SJCRH30 (cell line): ENCODE measurements at places on chromosomes 11 and 22. TPM values are rescaled to one million over a fixed set of nuclear protein-coding genes. Genes with fewer than 3 reads are reported as not detected.

The OR6T1 gene
- total RNA-seq: not detected in 2 replicates

The SLC5A12 gene
- total RNA-seq: 0.05 and 0.10 TPM in 2 replicates

DNA sequence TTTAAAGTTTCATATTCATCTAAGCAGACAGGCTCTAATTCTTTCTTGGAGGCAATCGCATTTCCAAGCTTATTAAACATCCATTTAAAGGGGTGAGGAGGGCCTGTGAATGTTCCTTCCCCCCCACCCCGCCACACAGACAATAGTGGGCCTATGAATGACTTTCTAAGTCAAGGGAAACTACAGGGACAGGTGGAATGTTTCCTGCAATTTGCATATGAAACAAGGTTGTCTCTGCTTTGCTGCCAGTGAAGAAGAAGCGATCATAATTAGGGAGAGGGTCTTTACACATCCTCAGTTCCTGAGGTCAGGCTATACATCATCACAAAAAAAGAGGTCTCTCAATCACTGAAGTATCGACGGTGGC is 127.9 kb upstream of the OPCML start:
- no peaks in the 10 kb centered on the region for H3K36me3 ChIP-seq
- DNase-seq: no peak
- H3K27me3 ChIP-seq: no peaks in the 10 kb centered on the region
- no peaks in the 10 kb centered on the region for H3K4me1 ChIP-seq

DNA sequence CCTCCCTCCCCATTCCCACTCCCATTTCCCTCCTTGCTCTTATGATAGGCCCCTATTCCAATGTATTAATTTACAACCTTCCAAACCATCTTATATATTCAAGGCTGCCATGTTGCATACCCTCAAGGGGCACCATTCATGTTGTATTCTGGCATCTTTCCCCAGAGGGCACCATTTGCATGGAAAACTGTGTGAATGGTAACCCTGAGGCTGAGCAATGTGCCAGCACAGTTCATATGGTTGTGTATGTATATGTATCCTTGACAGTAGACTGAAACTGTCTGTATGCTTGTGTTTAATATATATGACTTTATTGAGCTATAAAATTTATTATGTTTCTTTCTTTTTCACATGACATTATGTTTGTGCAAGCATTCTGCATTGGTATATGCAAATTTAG is 7.3 kb downstream of the RASSF10 start:
- H3K4me3 ChIP-seq: no peak overlapping the region
- H3K27ac ChIP-seq: no peak overlapping the region
- no peaks in the 10 kb centered on the region for H3K4me1 ChIP-seq
- no peaks in the 10 kb centered on the region for H3K36me3 ChIP-seq
- peak; percentile 66 for DNase-seq
